Spinal cord (tissue), 10 donors: ENCODE measurements at places on chromosomes 2 and 18. TPM values are rescaled to one million over a fixed set of nuclear protein-coding genes. Genes with fewer than 3 reads are reported as not detected.

OSR1 gene
- total RNA-seq, result 24.8 TPM

AMER3 gene
- 11.4 TPM for total RNA-seq

IL18RAP gene
- total RNA-seq, result 0.69 TPM

DNA sequence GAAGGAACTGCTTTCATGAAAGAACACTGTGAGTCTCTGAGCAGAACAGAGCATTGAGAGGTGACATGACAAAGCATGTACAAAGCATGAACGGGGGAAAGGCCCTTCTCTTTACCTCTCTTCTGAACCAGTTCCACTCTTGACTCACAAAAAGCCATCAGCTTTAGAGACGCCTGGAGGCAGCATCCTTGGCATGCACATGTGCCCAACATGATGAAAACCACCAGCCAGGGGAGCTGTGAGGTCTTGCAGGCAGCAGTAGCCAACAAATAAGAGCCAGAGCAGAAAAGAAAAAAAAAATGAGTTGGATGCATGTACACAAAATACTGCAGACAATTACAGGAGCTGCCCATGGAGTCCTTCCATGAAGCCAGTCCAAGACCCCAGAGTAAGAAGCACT, 95.5 kb upstream of the AGAP1 start:
- no peak for DNase-seq

- DNase-seq, result no peak
These were observed 298.8 kb upstream of the GCFC2 start for GRCh38 chr2:76009484-76009883.

DNA sequence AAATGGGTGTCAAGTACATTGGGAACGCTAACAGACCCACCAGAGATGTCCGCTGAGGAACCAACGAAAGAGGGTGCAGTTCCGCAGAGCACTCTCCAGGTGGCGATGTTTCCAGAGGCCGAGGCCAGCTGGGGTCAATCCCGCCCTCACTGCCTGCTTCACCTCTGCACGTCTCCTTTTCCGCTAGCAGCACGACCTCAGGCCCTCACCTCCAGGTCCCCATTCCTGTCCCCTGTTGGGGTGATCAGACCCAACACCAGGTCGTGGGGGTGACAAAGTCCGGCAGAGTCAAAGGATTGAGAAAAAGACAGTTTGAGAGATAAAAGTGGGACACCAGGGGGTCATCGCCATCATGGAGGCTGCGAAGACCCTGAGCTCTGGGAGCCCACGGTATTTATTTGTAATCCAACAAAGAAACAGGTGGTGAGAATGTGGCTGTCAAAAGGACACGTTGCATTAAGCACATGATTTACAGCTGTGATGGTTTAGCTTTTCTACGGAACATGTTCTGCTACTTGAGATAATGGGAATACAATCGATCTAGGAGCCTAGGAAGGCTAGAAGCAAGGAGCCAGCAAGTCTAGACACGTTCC, 27.3 kb downstream of the ZAP70 start:
- peak; percentile 48 for DNase-seq

DNA sequence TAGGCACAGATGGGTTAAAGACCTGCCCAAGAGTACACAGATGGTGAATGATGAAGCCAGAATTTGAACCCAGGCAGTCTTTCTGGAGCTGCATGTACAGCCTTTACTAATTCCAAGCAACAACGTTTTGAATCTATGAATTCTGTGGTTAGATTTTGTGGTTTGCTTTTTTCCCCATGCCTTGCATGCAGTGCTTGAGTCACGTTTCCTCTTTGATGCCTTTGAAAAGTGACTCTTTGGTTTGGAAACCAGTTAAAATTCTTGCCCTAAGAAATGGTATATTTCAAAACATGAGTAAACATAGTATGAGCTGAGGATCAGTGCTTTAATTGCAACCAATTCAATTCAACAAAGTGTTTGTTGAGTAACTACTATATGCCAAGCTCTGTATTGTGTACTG, 48.2 kb upstream of the PPM1B start:
- no peak for DNase-seq

GRCh38 chr2:112623913-112624777, 21.6 kb upstream of the SLC20A1 start:
- no peak for DNase-seq
